Stimulated activated memory B cell treated with anti-CD40 and anti-IgM and Interleukin-4, amounts not matched to agents 10 μg/mL and 1 μg/mL and 100 μg/mL, for 72 hours (primary cell): ENCODE measurements at places on chromosomes 3 and 15.

DNA sequence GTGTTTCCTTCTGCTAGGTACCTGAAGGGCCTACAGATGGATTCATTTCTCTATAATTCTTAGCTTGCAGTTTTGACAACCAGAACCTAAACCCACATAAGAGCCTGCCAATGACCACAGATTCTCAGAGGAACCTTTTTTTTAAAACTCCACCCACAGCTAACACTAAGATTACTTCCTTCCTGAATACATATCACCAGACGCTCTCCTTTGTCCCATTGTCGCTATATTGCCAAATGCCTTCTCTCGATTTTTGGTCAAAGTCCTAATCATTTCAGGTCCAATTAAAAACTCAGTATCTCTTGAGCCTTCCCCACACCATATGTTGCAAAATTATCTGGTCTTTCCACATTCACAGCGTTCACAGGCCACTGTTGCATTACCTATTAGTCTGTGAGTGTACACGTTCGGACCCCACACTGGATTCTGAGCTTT lies 12.4 kb downstream of the ZNF710 start:
- no peaks in the 10 kb centered on the region for H3K27me3 ChIP-seq
- peak; percentile 82 for ATAC-seq
- peak overlapping the region; percentile 36 for H3K4me3 ChIP-seq
- peaks cover 29% of the 10 kb centered on the region for H3K36me3 ChIP-seq

GRCh38 chr3:59266551-59266950 lies 216.7 kb upstream of the CFAP20DC start:
- no peaks in the 10 kb centered on the region for H3K27me3 ChIP-seq
- no peak overlapping the region for H3K27ac ChIP-seq
- no peak overlapping the region for H3K4me3 ChIP-seq

GRCh38 chr3:195421400-195421799 lies 21.4 kb downstream of the ACAP2 start:
- ATAC-seq: no peak
- no peaks in the 10 kb centered on the region for H3K27me3 ChIP-seq
- H3K4me1 ChIP-seq: peaks cover 60% of the 10 kb centered on the region
- H3K36me3 ChIP-seq: peaks cover 11% of the 10 kb centered on the region
- no peak overlapping the region for H3K4me3 ChIP-seq

GRCh38 chr3:57077630-57078343 lies 17.3 kb downstream of the SPATA12 start:
- H3K36me3 ChIP-seq: no peaks in the 10 kb centered on the region
- no peak overlapping the region for H3K27ac ChIP-seq
- H3K4me3 ChIP-seq: peak overlapping the region; percentile 73
- H3K27me3 ChIP-seq: peaks cover 71% of the 10 kb centered on the region

DNA sequence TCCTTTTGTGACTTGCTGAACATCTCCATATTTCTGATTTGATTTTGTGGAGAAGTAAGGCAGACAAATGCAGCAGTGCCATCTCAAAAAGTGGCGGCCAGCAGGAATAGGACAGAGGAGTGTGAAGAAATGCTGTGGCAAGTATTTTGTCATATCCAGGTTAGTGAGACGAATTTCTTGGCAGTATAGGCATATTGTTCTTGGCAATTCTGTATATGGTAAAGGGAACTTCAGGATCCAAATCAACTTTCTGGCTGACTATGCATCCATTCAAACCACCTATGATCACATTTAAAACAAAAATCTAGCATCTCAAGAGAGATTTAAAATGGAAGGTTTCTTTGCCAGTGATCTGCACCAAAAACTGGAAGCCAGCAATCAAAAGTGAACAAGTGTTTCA lies 228.0 kb downstream of the DTWD1 start:
- no peaks in the 10 kb centered on the region for H3K36me3 ChIP-seq
- H3K4me3 ChIP-seq: no peak overlapping the region
- H3K4me1 ChIP-seq: no peaks in the 10 kb centered on the region
- H3K27ac ChIP-seq: no peak overlapping the region
- H3K27me3 ChIP-seq: no peaks in the 10 kb centered on the region

- peak within 1 kb of the TSS; percentile 71 for H3K4me3 ChIP-seq
- no peaks in the 10 kb centered on the region for H3K36me3 ChIP-seq
- peak; percentile 43 for ATAC-seq
- peaks cover 20% of the 10 kb centered on the region for H3K4me1 ChIP-seq
Measured at GRCh38 chr3:161371441-161372320, at the start of gene SPTSSB. Gene SPTSSB (minus strand): TSS chr3:161371517. CDS start chr3:161346323, 25,194 bp downstream.

DNA sequence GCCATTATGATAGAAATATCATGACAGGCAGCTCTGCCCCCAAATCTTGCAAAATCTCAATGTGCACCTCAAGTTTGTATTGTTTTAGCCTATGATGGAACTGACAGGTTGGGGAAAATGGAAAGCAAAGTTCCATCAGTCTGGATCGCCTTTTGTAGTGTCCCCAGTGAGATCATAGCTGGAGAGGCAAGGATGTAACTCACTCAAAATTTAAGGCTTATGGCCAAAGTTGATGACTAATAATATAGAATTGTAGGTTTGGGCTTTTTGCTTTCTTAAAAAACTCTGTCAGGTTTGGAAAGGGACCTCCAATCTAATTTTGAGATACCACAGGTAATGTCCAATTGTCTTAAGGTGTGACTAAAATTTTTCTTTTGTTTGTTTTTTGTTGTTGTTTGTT lies 1.4 kb upstream of the ACP3 start:
- H3K4me1 ChIP-seq: peaks cover 7% of the 10 kb centered on the region
- no peak for ATAC-seq
- H3K27me3 ChIP-seq: no peaks in the 10 kb centered on the region
- no peak overlapping the region for H3K27ac ChIP-seq

GRCh38 chr15:65115542-65115941 lies 542 bp upstream of the UBAP1L start:
- H3K27me3 ChIP-seq: no peaks in the 10 kb centered on the region
- H3K27ac ChIP-seq: no peak overlapping the region
- ATAC-seq: no peak
- H3K4me1 ChIP-seq: no peaks in the 10 kb centered on the region

DNA sequence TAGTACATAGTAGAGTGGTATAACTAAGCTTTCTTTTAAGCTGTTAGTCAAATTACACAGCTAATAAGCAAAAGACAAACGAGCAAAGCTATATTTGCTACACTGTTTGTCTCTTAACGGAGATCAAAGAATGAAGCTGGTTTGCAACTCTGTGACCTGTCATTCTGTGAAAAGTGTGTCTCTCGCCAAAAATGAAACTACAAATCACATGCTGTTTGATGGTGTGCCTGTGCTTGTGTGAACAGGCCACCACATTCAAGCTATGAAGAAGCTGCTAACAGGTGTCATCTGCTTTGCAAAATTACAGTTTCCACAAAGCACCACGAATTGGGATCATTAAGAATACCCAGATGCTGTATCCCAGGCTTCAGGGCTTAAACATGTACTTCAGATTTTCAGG lies 667.8 kb upstream of the NAALADL2 start:
- H3K27me3 ChIP-seq: no peaks in the 10 kb centered on the region
- ATAC-seq: no peak
- no peaks in the 10 kb centered on the region for H3K4me1 ChIP-seq

DNA sequence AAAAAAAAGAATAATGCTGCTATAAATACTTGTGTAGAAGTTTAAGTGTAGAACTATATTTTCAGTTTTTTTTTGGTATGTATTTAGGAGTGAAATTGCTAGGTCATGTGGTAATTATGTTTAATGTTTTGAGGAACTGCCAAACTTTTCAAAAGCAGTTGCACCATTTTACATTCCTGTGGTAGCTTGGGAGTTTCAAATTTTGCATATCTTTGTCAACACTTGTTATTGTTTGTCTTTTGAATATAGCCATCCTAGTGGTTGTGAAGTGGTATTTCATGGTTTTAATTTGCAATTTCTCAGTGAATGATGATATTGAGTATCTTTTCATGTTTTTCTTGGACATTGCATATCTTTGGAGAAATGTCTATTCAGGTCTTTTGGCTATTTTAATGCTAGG lies 30.4 kb downstream of the SKIL start:
- no peaks in the 10 kb centered on the region for H3K27me3 ChIP-seq
- no peak overlapping the region for H3K27ac ChIP-seq
- H3K4me3 ChIP-seq: no peak overlapping the region
- H3K4me1 ChIP-seq: peaks cover 29% of the 10 kb centered on the region
- H3K36me3 ChIP-seq: peaks cover 78% of the 10 kb centered on the region
- no peak for ATAC-seq

GRCh38 chr15:55434989-55435825 lies 26.9 kb downstream of the PIERCE2 start:
- H3K4me1 ChIP-seq: peaks cover 6% of the 10 kb centered on the region
